ENCODE measurements at places on chromosomes 11 and 22.

DNA sequence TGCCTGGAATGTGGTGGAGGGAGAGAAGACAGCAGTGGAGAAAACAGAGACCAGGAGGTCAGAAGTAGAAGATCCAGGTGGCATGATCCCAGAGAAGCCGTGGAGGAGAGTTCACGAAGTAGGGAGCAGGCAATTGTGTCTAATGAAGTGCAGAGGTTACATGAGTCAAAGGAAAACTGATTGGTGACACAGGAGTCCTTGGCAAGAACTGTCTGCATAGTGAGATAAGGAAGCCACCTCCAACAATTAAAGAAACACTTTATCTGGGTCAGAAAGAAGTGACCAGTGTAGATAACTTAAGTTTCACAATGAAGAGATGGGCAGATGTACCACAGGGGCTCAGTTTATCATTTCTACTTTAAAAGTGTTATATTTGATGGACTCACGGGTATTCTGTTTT lies 57.0 kb upstream of the PTH start:
- DNase-seq = no peak

GRCh38 chr11:57223601-57224000 lies 13.4 kb downstream of the APLNR start:
- no peak for DNase-seq

DNA sequence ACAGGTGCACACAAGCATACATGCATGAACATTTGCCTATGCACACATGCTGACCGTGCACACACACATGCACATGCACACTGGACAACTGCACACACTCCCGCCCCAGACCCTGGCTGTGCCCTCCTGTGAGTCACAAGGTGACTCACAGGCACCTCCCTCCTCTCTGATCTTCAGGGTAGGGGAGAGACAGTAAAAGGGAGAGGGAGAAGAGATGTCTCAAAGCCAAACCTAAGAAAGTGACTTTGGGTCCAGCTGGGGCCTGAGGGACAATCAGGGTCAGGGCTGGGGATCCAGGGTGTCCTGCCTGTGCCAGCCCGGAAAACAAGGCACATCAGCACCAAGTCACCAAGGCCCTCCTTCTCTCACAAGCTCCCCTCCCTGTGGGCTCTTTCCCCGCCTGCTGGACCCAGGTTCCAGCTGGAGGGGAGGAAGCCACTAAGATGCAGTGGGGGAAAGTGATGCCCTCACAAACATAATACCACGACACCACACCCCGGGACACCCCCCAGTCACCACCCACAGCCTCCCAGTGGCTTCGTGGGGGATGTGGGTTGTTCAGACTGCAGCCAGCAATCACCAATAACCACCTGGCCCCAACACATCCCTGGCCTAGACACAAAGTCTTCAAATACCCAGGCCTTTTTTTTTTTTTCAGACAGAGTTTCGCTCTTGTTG lies 39.3 kb downstream of the PDGFB start:
- peak; percentile 78 for DNase-seq

DNA sequence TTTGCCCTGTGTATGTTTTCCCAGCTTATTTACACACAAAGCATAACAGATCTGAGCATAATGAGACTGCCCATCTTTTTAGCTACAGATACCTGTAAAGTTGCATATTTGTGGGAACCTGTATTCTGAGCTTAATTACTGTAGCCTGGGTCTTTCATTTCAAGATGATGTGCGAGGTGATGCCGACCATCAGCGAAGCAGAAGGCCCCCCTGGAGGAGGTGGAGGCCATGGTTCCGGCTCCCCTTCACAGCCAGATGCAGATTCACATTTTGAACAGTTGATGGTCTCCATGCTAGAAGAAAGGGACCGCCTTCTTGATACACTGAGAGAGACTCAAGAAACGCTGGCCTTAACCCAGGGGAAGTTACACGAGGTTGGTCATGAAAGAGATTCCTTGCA lies 1.5 kb downstream of the PPFIA1 start:
- DNase-seq = no peak

- no peak for DNase-seq
These were observed 147.1 kb upstream of the ARHGAP20 start for GRCh38 chr11:110859240-110859840.

- DNase-seq = no peak
These were observed 80.7 kb downstream of the CDKN1C start for GRCh38 chr11:2804701-2805387.

- DNase-seq = no peak
These were observed 8.5 kb downstream of the PAX6 start for GRCh38 chr11:31802609-31802989.

DNA sequence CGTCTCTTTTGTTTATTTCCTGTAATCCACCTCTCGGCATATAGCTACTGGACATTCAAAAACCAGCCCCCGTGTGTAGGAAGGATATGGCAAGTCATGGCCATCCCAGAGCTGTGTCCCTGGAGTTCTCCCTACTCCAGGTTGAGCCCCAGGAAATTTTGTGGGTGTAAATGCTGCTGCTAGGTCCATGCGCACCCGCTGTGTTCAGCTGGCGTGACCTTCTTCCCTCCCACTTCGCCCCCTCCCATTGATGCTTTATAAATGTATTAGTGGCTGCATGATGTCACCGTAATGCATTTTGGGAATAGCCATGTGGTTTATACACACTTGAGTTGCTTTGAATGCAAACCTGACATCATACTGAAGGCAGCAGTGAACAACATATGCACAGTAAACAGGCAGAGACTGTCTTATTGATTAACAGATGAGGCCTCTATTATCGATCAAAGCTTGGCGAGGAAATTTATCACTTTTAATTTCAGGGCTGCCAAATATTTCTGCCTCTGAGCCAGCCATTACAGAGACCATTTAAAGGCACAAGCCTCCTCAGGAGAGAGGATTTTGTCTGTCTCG lies 113.6 kb upstream of the NNMT start:
- no peak for DNase-seq

DNA sequence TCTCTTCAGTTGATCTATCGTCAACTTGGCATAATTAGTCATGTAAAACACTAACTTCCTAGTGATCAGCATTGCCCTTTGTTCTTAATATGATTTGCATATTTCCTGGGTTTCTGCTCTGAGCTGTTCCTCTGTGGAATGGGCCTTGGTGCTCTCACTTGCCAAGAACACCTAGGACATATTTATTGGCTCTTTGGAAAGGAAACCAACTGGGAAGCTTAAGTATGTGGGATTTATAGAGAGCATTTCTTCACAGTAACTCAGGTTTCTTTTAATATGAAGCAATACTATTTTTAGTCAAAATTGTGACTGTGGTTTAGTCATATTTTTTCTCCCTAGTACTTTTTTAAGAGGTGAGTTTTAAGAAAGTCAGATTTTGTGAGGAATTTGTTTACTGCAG lies 28.8 kb downstream of the FAT3 start:
- DNase-seq = no peak

- peak; percentile 27 for DNase-seq
These were observed 41.8 kb upstream of the AMPD3 start for GRCh38 chr11:10413268-10413667.

- DNase-seq = no peak
These were observed 7.5 kb downstream of the RASD2 start for GRCh38 chr22:35547987-35548721.

Data from mammary epithelial cell (primary cell).